Activated naive CD4-positive, alpha-beta T cell treated with anti-CD3 and anti-CD28 coated beads for 36 hours (primary cell): ENCODE measurements at places on chromosomes 6 and 20.
A peak's percentile ranks its signal among the peaks of the same experiment; 100 is the strongest.

DNA sequence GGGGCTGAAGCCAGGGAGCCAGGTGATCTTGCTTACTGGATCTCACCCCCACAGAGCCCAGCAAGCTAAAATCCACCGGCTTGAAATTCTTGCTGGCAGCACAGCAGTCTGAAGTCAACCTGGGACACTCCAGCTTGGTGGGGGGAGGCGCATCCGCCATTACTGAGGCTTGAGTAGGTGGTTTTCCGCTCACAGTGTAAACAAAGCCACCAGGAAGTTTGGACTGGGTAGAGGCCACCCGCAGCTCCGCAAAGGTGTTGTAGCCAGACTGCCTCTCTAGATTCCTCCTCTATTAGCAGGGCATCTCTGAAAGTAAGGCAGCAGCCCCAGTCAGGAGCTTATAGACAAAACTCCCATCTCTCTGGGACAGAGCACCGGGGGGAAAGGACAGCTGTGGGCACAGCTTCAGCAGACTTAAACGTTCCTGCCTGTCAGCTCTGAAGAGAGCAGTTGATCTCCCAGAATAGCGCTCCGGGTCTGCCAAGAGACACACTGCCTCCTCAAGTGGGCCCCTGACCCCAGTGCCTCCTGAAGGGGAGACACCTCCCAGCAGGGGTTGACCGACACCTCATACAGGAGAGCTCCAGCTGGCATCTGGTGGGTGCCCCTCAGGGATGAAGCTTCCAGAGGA, 206.3 kb upstream of the KHDRBS2 start:
- no peak for DNase-seq

DNA sequence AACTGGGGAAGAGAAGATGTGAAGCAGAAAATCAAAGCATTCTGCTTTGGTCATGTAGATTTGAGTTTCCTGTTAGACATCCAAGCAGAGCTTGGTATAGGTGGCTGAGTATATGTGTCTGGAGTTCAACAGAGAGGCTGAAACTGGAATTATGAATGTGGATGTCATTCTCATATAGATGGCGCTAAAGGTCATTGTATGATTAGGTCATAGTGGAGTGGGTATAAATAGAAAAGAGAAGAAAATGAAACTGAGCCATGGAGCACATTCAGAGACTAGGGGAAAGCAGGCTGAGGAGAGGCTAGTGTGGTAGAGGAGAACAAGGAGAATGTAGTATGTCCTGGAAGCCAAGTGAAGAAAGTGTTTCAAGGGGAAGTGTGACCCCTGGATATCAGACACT, 295.6 kb upstream of the PLN start:
- DNase-seq: no peak

GRCh38 chr6:4973415-4973814, 30.4 kb downstream of the RPP40 start:
- no peak for DNase-seq

DNA sequence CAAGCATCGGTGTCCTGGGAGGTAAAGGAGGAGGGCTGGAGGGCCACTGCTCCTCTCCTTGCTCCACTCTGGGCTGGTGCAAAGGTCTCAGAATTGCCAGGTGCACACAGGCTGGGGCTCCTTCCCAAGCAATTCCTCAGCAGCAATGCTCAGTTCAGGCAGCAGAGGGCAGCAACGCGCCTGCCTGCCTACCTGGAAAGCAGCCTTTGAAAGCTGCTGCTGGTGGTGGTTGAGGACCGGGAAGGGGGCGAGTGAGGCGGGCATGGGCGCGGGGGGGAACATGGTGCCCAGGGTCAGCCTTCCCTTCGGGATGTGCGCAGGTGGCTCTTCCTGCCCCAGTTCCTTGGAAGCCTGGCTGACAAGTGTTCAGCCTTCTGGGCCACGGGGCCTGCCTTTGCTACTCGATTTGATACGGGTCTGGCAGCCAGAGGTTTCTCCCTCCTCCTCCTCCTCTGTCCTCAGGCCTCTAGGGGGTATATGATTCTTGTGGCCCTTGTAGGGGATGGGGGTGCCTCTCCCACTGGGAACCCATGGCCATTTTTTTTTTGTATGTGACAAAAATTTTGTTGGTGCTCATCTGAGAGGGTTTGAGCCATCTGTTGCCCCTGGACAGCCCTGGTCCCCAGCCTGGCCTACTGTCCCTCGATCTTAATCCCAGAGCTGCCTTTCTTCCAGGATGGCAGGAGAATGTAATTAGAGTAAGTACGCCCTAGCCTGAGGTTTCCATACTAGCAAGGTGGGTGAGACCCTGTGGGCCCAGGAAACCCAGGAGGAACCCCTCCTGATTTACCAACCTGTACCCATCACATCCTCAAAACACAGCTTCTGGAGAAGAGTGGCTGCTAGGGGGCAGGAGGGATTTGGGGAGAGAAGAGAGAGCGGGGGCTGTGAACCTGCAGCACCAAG, 20.1 kb downstream of the MRPS18A start:
- peak; percentile 90 for DNase-seq

- DNase-seq: peak; percentile 58
These were observed 28.4 kb downstream of the UQCC2 start for GRCh38 chr6:33683051-33683571.

DNA sequence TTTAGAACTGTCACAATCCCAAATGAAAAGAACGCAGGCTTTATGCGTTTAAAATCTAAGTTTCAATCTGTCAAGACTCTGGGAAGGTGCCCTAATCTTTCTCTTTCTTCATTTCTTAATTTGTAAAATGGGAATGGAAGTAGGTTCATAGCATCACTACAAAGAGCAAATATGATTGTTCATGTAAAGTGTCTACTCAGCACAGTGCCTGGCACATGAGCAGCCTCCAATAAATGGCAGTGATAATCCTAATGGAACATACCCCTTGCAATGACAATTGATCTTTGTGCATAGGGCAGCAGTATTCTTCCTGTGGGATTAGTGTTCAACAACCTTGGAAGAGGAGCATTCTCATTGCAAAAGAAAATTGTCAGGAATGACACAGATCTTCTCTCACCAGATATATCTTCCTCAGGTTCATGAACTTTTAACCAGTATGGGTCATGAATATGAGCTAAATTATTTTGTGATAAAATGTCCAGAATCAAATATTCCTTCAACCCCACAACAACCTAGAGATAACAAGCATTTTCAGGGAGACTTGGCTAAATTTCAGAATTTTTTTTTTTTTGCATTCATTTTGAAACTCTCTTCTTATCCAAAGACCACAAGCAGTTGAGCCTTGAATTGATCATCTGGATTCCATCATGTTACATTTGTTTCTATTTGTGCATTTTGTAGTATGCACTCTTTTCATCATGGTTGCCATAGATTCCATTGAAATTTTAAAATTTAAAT, 149.1 kb downstream of the TBX18 start:
- DNase-seq: no peak
